ENCODE measurements at places on chromosomes 4 and X.

- no peak for DNase-seq
Measured at GRCh38 chrX:9555354-9555753, 90.5 kb downstream of the TBL1X start.

DNA sequence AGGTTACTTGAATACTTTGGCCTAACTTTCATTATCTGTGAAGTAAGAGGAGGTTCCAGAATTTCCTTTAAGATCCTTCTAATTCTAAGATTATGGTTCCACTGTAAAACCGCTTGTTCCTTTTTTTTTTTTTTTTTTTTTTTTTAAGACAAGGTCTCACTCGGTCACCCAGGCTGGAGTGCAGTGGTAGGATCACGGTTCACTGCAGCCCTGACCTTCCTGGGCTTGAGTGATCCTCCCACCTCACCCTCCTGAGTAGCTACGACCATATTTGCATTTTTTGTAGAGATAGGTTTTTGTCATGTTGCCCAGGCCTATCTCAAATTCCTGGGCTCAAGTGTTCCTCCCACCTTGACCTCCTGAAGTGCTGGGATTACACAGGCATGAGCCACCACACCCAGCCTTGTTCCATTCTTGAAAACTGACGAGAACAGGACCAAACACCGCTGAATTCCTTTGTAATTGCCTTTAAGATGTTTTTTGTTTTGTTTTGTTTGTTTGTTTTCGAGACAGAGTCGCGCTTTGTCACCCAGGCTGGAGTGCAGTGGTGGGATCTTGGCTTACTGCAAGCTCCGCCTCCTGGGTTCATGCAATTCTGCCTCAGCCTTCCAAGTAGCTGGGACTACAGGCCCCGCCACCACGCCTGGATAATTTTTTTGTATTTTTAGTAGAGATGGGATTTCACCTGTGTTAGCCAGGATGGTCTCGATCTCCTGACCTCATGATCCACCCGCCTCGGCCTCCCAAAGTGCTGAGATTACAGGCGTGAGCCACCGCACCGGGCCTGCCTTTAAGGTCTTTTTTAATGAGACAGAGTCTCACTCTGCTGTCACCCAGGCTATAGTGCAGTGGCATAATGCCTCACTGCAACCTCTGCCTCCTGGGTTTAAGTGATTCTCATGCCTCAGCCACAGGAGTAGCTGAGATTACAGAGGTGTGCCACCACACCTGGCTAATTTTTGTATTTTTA, 6.8 kb downstream of the PDS5A start:
- DNase-seq, result no peak

DNA sequence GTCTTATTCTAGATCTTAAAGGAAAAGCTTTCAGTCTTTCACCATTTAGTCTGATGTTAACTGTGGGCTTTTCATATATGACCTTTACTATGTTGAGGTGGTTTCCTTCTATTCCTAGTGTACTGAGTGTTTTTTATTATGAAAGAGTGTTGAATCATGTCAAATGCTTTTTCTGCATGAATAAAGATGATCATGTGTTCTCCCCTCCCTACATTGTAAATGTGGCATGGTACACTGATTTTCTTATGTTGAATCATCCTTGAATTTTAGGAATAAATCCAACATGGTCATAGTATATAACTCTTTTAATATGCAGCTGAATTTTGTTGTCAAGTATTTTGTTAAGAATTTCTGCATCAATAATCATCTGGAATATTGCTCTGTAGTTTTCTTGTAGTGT, 4.3 kb downstream of the CLGN start:
- DNase-seq, result no peak

DNA sequence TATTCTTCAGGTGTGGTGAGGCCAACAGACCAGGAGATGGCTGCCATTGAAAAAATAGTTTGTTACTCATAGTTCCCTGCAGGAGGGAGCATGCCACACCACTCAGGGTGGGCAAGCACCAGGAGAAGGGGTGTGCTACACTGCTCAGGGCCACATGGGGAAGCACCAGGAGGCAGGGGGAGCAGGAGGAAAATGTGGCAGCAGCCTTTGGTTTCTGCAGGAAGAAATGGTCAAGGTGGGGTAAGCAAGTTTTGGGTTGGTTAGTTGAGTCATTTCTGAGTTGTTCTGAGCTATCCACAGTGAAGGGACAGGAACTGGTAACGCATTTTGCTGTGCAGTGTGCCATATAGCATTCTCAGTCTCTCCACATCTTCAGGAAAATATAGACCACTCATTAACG, 23.8 kb downstream of the FGFBP1 start:
- DNase-seq, result no peak

GRCh38 chrX:19566359-19567222, 51.3 kb upstream of the MAP3K15 start:
- no peak for DNase-seq

- DNase-seq, result no peak
Measured at GRCh38 chr4:1033840-1034551, 22.6 kb downstream of the FGFRL1 start.

- no peak for DNase-seq
Measured at GRCh38 chr4:84499624-84499982, 511 bp upstream of the NKX6-1 start.

DNA sequence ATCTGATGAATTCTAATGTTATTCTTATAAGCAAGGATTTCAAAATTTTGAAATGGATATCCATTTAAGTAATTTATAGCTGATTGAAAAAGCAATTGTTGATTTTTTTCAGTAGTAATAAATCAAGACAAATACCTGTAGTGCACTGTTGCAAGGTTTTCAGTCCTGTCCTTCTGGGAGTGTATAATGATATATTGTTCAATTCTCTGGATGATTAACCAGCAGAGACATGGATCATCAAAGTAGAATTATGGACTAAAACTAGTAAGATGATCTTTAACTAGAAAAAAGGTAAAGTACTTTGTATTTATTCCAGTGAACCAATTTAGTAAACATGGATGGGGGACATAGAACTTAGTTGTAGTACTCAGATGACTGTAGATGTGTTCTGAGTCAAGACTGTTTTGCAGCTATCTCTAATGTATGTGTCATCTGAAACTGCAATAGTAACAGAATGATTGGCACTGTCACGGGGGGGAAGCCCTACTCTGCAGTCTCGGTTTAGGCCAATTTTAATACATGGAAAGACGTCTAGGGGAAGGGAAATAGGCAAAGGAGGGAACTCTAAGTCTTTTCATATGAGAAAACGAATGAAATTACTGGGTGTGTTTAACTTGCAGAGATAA, 121.9 kb downstream of the GLRA3 start:
- DNase-seq, result no peak

- no peak for DNase-seq
Measured at GRCh38 chr4:130855533-130855932, 1759.6 kb downstream of the C4orf33 start.

- peak; percentile 83 for DNase-seq
Measured at GRCh38 chr4:40196724-40197281, at the start of gene RHOH. TSS of gene RHOH (plus strand) at chr4:40197031. CDS start at chr4:40243387, 46,356 bp downstream.

- DNase-seq, result no peak
Measured at GRCh38 chr4:106767991-106768390, 268.1 kb downstream of the DKK2 start.

- peak; percentile 42 for DNase-seq
Measured at GRCh38 chrX:101595739-101596419, 21.9 kb downstream of the ARMCX6 start.

DNA sequence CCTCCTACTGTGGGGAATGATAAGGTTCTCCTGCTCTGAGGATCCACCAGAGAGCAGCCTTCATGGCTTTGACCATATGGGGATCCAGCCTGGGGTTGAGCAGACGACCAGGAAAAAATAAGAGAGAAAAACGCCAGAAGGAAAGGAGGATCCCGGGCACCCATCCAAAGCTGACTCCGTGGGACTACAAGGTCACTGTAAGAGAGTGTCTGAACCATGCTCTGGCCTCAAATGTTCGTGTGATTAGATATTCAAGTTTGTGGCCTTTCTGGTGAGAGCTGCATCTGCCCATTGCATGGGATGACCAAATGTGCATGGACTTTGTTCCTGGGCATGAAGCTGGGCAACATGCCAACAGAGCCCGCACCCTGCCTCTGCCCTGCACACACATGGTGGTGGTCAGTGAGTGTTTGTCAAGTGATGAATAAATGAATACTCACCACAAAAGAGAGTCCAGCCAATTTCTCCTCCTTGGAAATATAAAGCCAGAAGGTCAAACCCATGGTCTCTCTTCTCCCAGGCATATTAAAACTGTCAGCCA, 346.0 kb upstream of the GATB start:
- no peak for DNase-seq

DNA sequence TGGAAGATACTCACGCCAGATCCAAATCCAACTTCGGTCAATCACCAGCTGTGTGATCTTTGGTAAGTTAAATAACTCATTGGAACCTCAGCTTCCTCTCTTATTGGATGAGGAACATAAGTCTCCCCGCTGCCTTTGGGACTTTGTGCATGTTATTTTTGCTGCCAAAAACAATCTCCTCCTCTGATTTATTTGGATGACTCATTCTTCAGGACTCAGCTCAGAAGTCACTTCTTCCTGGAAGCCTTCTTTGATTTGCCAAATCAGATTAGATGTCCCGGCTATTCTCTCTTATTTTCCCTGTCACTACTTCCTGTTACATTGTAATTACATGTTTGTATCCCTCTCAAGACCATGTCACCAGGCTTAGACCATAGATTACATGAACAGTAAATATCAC, 138.0 kb upstream of the BOD1L1 start:
- DNase-seq, result no peak

GRCh38 chr4:87067124-87067885, 132.5 kb downstream of the AFF1 start:
- DNase-seq, result no peak

- no peak for DNase-seq
Measured at GRCh38 chr4:117429061-117429460, 343.7 kb upstream of the TRAM1L1 start.

DNA sequence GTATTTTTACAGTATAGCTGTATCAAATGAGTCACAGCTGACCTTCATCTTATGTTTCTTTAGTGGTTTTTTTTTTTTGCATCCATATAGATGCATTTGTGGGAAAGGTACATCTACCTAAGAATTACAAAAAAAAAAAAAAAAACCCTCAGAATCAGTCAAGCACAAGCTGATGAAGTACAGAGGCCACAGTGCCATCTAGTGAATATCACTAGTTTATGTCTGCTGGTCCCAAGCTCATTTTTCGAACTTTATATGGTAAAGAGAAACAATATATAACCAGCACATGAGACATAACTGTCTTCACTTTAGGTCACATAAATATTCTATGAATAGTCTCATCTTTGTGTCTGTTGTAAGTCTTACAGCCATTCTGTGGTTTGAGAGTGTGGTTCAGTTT, 220.1 kb downstream of the DLG3 start:
- DNase-seq, result peak; percentile 21

- no peak for DNase-seq
Measured at GRCh38 chr4:55549888-55550287, 3.2 kb upstream of the CLOCK start.

DNA sequence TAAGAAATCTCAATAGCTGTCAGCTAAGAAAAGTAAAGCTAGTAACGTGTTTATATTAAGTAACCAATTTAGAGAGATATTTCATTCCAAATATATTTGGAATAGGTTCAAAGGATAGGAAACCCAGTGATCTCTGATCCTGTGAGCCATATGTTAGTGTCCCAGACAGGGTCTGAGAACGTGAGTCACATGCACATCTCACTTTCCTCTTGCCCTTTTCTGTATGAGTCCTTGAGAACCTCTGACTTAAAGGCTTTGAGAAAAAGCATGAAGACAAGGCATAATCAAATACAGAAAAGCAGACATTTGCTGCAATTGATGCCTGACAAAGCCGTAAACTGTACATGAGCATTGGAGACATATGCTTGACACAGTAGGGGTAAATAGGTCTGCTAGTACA, 655.1 kb upstream of the ADGRL3 start:
- DNase-seq, result no peak

DNA sequence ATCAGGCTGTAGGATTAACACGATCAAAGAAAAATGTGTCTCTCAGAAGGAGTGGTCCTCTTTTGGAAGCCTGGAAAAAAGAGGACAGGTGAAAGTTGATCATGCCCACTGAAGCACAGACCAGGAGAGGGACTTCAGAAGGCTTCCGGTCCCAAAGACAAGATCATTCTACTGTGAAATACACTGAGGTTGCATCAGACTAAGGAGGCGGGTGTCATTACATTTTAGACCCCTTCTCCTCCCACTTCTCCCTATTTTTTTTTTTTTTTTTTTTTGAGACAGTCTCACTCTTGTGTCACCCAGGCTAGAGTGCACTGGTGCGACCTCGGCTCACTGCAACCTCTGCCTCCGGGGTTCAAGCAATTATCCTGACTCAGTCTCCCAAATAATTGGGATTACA, 67.5 kb downstream of the RBM47 start:
- no peak for DNase-seq

DNA sequence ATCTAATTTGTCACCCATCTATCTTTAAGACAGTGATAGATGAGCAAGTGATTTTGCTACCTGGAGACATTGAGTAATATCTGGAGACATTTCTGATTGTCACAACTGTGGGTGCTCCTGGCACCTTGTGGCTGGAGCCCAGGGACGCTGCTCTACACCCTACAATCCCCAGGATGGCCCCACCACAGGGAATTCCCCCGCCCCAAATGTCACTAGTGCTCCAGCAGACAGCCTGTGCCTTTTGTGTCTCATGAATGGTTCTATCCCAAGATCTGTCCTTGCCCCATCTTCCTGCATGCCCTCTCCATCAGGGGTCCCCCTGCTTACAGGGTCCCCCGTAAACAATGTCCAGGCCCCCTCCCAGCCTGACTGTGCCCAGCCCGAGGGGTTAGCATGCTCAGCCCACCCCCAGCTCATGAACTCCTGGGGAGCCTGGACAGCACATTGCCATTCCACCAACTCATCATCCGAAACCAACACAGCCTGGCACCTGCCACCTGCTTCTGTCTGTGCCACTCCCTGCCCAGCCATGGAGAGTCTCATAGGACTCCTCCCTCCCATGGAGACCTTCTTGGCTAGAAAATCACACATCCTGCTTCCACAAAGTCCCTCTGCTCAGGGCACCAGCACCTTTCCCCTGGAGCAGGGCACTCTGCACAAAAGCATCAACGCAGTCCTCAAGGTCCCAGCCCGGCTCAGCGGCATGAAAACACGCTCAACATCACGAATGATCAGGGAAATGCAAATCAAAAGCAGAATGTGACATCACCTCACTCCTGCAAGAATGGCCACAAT, 5.7 kb downstream of the P2RY8 start:
- no peak for DNase-seq

Measured in CD4-positive, alpha-beta memory T cell (primary cell).